ENCODE measurements at places on chromosomes 5 and 9. TPM values are rescaled to one million over a fixed set of nuclear protein-coding genes. Genes with fewer than 3 reads are reported as not detected.

The MRPS30 gene
- 39.9 TPM for total RNA-seq

The N4BP3 gene
- total RNA-seq: 0.21 TPM

The SLC1A1 gene
- 6.5 TPM for total RNA-seq

The GRM6 gene
- not detected for total RNA-seq

The GARIN3 gene
- not detected for total RNA-seq

The ARHGEF39 gene
- total RNA-seq: 1.1 TPM

The PDCD1LG2 gene
- total RNA-seq: 1.1 TPM

The DMRTA1 gene
- not detected for total RNA-seq

DNA sequence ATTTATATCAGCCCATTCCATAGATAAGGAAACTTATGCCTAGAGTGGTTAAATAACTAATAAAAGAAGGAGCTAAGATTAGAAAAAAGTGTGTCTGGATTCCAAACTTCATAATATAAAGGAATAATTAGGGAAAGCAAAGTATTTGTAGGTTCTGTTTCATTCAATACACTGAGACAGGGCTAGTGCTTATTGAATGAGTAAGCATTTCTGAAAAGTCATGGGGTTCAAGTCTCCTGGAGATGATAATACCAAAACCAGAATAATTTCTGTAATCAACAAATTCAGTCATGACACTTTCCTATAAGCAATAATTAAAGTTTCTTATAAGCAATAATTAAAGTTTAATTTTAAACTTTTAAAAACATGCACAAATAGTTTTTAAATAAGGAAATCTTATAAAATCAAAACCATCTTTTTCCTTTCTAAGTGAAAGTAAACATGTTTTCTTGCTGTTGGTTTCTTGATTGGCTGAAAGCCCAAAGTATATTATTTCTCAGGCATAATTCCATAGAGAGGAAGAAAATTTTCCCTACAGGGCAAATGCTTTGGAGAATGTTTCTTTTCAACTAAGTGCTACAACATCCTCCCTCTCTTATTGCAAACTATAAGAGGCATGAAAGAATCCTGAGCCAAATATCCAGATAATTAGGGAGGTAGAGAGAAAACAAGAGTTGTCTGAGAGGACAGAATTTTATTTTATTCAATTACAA lies 510.2 kb downstream of the PRELID2 start:
- H3K4me3 ChIP-seq: no peak overlapping the region
- H3K4me1 ChIP-seq: peaks cover 4% of the 10 kb centered on the region
- no peak for DNase-seq
- H3K27me3 ChIP-seq: no peaks in the 10 kb centered on the region

DNA sequence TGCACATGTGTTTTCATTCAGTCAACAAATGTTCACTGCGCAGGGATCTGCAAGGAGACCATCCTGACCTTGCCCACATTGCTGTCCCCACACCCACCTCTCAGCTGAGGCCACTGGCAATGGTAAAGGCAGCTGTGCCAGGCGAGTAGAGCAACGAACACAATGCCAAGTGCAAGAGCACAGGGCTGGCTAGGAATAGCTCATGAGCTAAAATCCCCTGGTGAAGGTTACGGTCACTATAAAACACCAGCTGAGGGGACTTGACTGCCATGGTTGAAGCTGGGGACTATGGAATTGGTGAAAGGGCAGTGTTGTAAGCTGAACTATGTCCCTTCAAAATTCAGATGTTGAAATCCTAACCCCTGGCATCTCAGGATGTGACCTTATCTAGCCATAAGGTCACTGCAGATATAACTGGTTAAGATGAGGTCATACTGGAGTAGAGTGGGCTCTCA lies 96.1 kb downstream of the OTULIN start:
- H3K4me1 ChIP-seq: no peaks in the 10 kb centered on the region
- no peaks in the 10 kb centered on the region for H3K27me3 ChIP-seq
- no peak for DNase-seq
- no peak overlapping the region for H3K4me3 ChIP-seq

DNA sequence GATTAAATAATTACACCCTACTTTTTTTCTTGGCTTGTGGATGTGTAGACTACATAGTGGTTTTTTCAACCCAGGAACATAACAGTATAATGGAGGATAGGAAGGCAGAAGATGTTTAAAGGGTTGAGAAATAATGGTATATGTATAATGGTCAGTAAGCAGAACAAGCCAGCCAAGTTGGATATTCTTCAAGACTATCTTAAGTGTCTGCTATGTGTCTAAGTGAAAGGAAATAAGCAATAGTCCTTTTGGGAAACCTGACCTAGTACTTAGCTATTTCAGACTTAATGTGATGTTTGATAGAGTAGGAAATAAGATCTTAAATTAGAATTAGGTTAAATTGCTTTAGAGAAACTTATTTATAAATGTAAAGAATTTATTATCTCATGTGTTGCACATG lies 85.7 kb downstream of the PTPDC1 start:
- H3K36me3 ChIP-seq: peaks cover 17% of the 10 kb centered on the region
- H3K27ac ChIP-seq: peak overlapping the region; percentile 2
- H3K4me3 ChIP-seq: peak overlapping the region; percentile 99
- peaks cover 62% of the 10 kb centered on the region for H3K4me1 ChIP-seq

- no peak for DNase-seq
- H3K27ac ChIP-seq: no peak overlapping the region
- no peaks in the 10 kb centered on the region for H3K36me3 ChIP-seq
- no peak overlapping the region for H3K4me3 ChIP-seq
- H3K27me3 ChIP-seq: no peaks in the 10 kb centered on the region
These were observed 221.7 kb downstream of the PBX3 start for GRCh38 chr9:125968714-125969374.

DNA sequence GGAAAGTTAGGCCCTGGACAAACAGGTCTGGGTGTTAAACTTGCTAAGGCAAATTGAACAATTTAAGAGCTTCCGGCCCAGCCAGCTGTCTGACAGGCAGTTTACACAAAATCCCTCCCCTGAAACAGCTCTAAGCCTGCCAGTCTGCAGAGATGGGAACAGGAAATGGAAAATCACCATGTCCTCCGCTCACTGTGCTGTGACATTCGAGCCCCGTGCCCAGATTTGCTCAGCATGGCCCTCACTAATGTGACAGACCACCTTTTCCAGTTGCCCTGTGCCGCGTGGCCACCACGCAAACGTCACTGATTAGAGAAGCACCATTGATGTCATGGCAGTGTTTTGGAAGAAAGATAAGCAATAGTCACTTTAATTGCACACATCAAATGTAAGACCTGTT lies 41.0 kb downstream of the CCNJL start:
- no peak for DNase-seq
- no peak overlapping the region for H3K27ac ChIP-seq
- H3K4me3 ChIP-seq: no peak overlapping the region
- H3K4me1 ChIP-seq: no peaks in the 10 kb centered on the region

DNA sequence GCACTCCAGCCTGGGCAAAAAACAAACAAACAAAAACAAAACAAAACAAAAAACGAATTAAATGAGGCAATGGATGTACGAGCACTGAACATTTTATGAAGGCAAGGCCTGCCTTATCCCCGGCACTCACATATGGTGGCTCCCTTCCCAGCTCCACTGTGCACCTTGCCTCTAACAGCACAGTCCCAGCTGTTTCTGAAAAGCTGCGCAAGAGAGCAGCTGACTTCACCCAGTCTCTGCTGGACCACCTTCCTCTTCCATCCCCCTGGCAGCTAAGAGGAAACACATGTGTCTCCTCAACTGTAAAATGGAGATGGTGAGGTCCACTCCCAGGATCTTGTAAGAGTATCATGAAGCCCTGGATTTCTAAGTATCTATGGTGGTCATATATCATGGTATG lies 100.7 kb downstream of the KLF4 start:
- DNase-seq: no peak
- no peaks in the 10 kb centered on the region for H3K36me3 ChIP-seq
- no peak overlapping the region for H3K27ac ChIP-seq
- no peaks in the 10 kb centered on the region for H3K4me1 ChIP-seq

GRCh38 chr5:140391312-140391711 lies 10.3 kb upstream of the ANKHD1 start:
- no peaks in the 10 kb centered on the region for H3K4me1 ChIP-seq
- H3K4me3 ChIP-seq: no peak overlapping the region
- H3K36me3 ChIP-seq: no peaks in the 10 kb centered on the region
- DNase-seq: no peak

- H3K4me3 ChIP-seq: no peak overlapping the region
- peaks cover 3% of the 10 kb centered on the region for H3K4me1 ChIP-seq
- no peaks in the 10 kb centered on the region for H3K36me3 ChIP-seq
- no peak for DNase-seq
These were observed 233.3 kb downstream of the GAS1 start for GRCh38 chr9:86713970-86714369.

- H3K4me3 ChIP-seq: peak overlapping the region; percentile 71
- no peak for DNase-seq
- H3K27me3 ChIP-seq: no peaks in the 10 kb centered on the region
- peaks cover 16% of the 10 kb centered on the region for H3K4me1 ChIP-seq
These were observed 757 bp downstream of the TMEM250 start for GRCh38 chr9:136117916-136118319.

- H3K4me3 ChIP-seq: peak overlapping the region; percentile 82
- H3K36me3 ChIP-seq: peaks cover 17% of the 10 kb centered on the region
- peaks cover 16% of the 10 kb centered on the region for H3K4me1 ChIP-seq
- peak overlapping the region; percentile 76 for H3K27ac ChIP-seq
- no peaks in the 10 kb centered on the region for H3K27me3 ChIP-seq
These were observed 722 bp downstream of the TBC1D9B start for GRCh38 chr5:179906795-179907555.

GRCh38 chr5:174504266-174504726 lies 220.1 kb upstream of the MSX2 start:
- no peaks in the 10 kb centered on the region for H3K4me1 ChIP-seq
- no peak overlapping the region for H3K4me3 ChIP-seq
- no peaks in the 10 kb centered on the region for H3K36me3 ChIP-seq
- H3K27ac ChIP-seq: no peak overlapping the region

DNA sequence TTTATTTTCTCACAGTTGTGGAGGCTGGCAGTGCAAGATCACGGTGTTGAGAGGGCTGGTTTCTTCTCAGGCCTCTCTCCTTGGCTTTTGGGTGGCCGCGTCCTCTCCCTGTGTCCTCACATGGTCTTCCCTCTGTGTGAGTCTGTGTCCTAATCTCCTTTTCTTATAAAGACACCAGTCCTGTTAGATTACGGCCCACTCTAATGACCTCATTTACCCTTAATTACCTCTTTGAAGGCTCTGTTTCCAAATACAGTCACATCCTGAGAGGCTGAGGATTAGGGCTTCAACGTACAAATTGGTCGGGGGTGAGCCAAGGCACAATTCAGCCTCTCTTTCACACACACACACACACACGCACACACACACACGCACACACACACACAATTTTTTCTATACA lies 73.0 kb downstream of the UGCG start:
- no peak overlapping the region for H3K4me3 ChIP-seq
- H3K27me3 ChIP-seq: no peaks in the 10 kb centered on the region
- DNase-seq: no peak
- H3K4me1 ChIP-seq: no peaks in the 10 kb centered on the region
- no peak overlapping the region for H3K27ac ChIP-seq

DNA sequence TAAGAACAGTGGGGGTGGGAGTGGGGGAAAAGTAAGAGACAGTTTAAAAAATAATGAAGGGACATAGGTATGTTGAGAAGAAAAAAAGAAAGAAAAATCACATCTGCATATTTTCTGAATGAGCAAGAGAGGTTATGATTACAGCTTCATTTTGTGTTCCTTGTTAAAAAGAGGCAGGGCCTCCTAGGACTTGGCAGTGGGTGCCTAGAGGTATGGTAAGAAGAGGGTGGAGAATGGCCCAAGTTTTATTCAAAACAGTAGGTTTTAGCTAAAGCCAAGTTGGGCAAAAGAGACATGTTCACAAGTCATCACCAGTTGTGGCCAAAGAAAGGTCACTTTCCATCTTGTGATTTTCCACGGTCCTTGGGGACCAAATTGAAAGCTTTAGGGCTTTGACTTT lies 643.4 kb downstream of the CCDC171 start:
- DNase-seq: no peak
- no peak overlapping the region for H3K4me3 ChIP-seq
- H3K27ac ChIP-seq: peak overlapping the region; percentile 73
- H3K36me3 ChIP-seq: no peaks in the 10 kb centered on the region
- H3K27me3 ChIP-seq: no peaks in the 10 kb centered on the region

DNA sequence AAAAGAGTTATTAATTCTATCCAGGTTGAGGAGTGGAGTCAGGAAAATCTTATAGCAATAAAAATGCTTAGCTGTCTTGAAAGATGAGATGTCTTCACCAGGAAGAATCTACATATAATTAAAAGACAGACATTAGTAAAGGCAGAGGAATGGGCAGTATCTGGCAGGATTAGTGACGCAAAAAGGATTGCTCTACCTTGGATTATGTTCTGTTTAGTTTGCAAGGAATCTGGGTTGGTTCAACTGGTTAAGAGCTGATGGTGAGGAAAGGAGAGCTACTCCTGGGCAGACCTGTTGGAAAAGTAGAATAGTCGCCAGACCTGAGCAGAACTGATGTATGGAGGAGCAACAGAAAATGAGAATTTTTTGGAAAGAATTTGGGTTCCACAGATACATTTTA lies 318.5 kb downstream of the ADGRV1 start:
- no peak overlapping the region for H3K27ac ChIP-seq
- DNase-seq: no peak
- H3K36me3 ChIP-seq: no peaks in the 10 kb centered on the region

DNA sequence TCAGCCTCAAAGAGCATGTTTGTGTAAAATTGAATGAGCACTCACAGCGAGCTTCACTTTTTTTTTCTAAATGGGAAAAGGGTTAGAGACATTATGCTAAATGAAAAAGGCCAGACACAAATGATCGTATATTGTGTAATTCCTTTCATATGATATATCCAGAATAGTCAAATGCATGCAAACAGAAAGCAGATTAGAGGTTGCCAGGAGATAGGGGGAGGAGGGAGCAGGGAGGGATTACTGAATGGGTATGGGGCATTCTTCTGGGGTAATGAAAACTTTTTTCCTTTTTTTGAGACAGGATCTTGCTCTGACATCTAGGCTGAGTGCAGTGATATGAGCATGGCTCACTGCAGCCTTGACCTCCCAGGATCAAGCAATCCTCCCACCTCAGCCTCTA lies 47.1 kb downstream of the DMAC1 start:
- DNase-seq: no peak
- H3K4me1 ChIP-seq: no peaks in the 10 kb centered on the region
- no peaks in the 10 kb centered on the region for H3K36me3 ChIP-seq
- no peaks in the 10 kb centered on the region for H3K27me3 ChIP-seq

DNA sequence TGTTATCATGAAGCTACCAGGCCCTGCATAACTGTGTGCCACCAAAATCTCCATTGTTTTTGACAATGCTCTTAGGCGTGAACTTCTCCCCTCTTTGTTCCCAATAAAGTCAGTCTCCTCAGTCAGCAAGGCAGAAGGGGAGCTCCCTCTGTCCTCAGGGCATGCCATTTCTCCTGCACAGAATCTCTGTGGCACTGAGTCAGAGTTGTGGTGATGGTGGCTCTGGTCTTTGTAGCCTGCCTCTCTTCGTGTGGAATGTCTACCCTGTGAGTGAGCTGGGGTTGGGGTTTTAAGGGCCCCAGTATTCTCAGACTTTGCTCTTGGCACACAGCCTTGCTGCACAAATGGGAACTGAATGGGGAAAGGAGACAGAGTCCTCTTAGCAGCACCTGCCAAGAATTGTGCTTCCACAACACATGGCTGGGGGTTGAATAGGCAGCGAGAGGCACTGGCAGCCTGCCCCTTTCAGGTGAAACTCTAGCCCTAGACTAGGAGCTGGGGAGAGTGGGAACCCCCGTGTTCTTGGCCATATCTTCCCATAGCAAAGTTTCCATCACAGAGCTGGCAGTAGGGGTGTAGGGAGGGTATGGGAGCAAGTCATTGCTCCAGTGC lies 146.6 kb downstream of the SH3GL2 start:
- H3K27me3 ChIP-seq: no peaks in the 10 kb centered on the region
- H3K36me3 ChIP-seq: no peaks in the 10 kb centered on the region
- no peaks in the 10 kb centered on the region for H3K4me1 ChIP-seq
- no peak overlapping the region for H3K27ac ChIP-seq
- H3K4me3 ChIP-seq: no peak overlapping the region

GRCh38 chr9:129709438-129710168 lies 43.2 kb downstream of the PTGES start:
- H3K27ac ChIP-seq: peak overlapping the region; percentile 84
- H3K36me3 ChIP-seq: no peaks in the 10 kb centered on the region
- DNase-seq: no peak
- H3K4me3 ChIP-seq: no peak overlapping the region
